Activated CD4-positive, alpha-beta memory T cell treated with anti-CD3 and anti-CD28 coated beads, Interleukin-2, amount 10 ng/mL, durations not matched to agents 7 days and 5 days (primary cell): ENCODE measurements at places on chromosomes 3 and 15. TPM values are rescaled to one million over a fixed set of nuclear protein-coding genes. Genes with fewer than 3 reads are reported as not detected.
A peak's percentile ranks its signal among the peaks of the same experiment; 100 is the strongest.

GRCh38 chr15:69836048-69836447, 261.7 kb downstream of the TLE3 start:
- H3K4me1 ChIP-seq = no peaks in the 10 kb centered on the region
- no peak overlapping the region for H3K27ac ChIP-seq
- no peaks in the 10 kb centered on the region for H3K36me3 ChIP-seq
- no peak for DNase-seq

- no peak for DNase-seq
- H3K4me3 ChIP-seq = no peak overlapping the region
- no peaks in the 10 kb centered on the region for H3K4me1 ChIP-seq
- no peaks in the 10 kb centered on the region for H3K27me3 ChIP-seq
- no peaks in the 10 kb centered on the region for H3K36me3 ChIP-seq
Measured at GRCh38 chr3:176219970-176220369, 977.3 kb downstream of the TBL1XR1 start.

DNA sequence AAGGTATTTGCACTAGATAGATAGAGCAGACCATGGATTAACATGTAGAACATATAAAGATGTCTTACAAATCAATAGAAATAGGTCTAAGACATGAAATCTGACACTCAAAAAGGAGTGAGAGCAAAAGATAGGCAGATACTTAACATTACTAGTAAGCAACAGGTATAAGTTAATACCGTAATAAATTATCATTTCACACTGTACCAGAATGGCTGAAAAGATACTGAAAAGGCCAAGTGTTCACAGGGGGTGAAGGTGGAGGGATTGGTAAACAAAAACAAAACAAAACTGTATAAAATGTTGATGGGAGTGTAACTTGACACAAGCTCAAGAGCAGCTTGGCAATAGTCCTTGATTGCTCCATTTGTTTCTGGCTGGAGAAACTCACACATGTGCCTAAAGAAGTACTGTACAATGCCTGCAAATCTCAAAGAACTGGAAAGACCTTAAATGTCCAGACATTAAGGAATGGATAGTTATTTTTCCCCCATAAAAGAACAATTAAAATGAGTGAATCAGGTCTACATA, 3.5 kb downstream of the NSMCE3 start:
- no peak for DNase-seq
- no peak overlapping the region for H3K27ac ChIP-seq
- no peak overlapping the region for H3K4me3 ChIP-seq
- H3K27me3 ChIP-seq = no peaks in the 10 kb centered on the region

GRCh38 chr3:153052096-153052460, 109.9 kb upstream of the RAP2B start:
- no peak for DNase-seq
- H3K27me3 ChIP-seq = no peaks in the 10 kb centered on the region
- no peaks in the 10 kb centered on the region for H3K4me1 ChIP-seq
- no peak overlapping the region for H3K27ac ChIP-seq
- no peak overlapping the region for H3K4me3 ChIP-seq

- H3K27me3 ChIP-seq = peaks cover 6% of the 10 kb centered on the region
- no peaks in the 10 kb centered on the region for H3K4me1 ChIP-seq
- no peak overlapping the region for H3K27ac ChIP-seq
- no peak overlapping the region for H3K4me3 ChIP-seq
- no peak for DNase-seq
Measured at GRCh38 chr3:127203024-127203423, 10.1 kb downstream of the PRR23E start.

- H3K36me3 ChIP-seq = no peaks in the 10 kb centered on the region
- no peaks in the 10 kb centered on the region for H3K4me1 ChIP-seq
- H3K27me3 ChIP-seq = no peaks in the 10 kb centered on the region
- H3K4me3 ChIP-seq = no peak overlapping the region
- DNase-seq = no peak
- no peak overlapping the region for H3K27ac ChIP-seq
Measured at GRCh38 chr3:151579571-151580270, 118.9 kb upstream of the IGSF10 start.

- H3K27me3 ChIP-seq = peaks cover 2% of the 10 kb centered on the region
- no peaks in the 10 kb centered on the region for H3K36me3 ChIP-seq
- peaks cover 16% of the 10 kb centered on the region for H3K4me1 ChIP-seq
- no peak for DNase-seq
Measured at GRCh38 chr3:10432156-10432845, 73.1 kb downstream of the ATP2B2 start.

DNA sequence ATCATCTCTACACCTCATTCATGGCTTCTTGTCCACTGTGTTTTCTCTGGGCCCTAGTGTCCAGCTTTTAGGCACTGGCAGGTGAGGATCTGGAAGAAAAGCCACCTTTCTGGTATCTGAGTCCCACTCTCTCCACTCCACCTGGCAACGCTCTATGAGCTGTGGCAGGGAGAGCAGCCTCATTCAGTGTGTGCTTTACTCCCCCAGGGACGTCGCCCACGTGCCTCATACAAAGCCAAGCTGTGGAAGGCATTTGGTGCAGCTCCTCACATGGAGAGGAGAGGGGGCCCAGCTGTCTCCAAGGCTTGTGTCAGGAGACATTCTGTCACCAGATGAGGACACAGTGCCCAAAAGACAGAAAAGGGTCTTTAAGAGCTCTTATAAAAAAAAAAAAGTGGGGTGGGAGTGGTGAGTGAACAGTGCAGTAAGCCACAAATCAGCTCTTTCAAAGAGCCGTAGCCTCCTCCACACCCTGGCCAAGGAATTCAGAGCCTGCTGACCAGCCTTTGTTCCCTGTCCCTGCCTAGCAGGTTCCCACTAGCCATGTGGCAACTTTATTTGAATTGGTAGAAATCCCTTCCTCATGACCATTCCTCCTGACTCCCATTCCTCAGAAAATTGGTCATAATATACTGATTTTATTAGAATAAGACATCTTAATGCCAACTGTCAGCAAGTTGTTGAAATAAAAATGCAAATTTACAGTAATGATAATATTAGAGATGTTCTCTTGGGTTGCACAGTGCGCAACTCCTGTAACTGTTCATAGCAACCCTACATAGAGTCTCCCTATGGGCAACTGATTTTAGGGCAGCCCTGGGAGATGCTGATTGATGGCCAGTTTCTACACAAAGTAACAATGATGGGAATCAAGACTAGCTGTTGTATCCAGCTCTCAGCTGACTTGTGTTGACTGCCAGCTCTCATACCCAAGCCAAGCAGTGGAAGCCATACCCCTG, 29.5 kb downstream of the GALNT15 start:
- H3K27me3 ChIP-seq = no peaks in the 10 kb centered on the region
- H3K4me1 ChIP-seq = peaks cover 39% of the 10 kb centered on the region
- no peak overlapping the region for H3K27ac ChIP-seq
- no peaks in the 10 kb centered on the region for H3K36me3 ChIP-seq
- H3K4me3 ChIP-seq = no peak overlapping the region

DNA sequence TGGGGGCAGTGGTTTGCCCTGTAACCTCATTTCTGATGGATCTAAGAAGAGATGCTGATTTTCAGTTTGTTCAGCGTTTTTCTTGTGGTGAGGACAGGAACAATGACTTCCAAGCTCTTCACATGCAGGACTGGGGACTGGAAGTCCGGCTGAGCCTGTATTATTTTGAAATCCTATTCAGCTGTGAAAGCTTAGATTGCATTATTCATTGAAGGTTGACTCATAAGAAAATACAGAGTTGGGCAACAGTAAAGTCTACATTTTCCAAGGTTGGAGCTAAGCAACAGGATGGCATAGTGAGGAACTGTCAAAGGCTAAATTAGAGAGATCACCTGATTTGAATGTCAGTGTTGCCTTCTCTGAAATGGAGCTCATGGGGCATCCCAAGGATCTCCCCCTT, 230.9 kb upstream of the FEZF2 start:
- H3K27me3 ChIP-seq = no peaks in the 10 kb centered on the region
- H3K4me1 ChIP-seq = no peaks in the 10 kb centered on the region
- no peak for DNase-seq
- no peak overlapping the region for H3K27ac ChIP-seq

GRCh38 chr3:46542801-46543201, 23.3 kb downstream of the LRRC2 start:
- H3K27me3 ChIP-seq = peaks cover 1% of the 10 kb centered on the region
- H3K27ac ChIP-seq = no peak overlapping the region
- no peaks in the 10 kb centered on the region for H3K36me3 ChIP-seq
- DNase-seq = no peak
- H3K4me3 ChIP-seq = no peak overlapping the region

- no peak overlapping the region for H3K4me3 ChIP-seq
- peaks cover 20% of the 10 kb centered on the region for H3K4me1 ChIP-seq
- no peak overlapping the region for H3K27ac ChIP-seq
- DNase-seq = no peak
- H3K36me3 ChIP-seq = no peaks in the 10 kb centered on the region
Measured at GRCh38 chr3:124621498-124621897, 108.8 kb upstream of the UMPS start.

DNA sequence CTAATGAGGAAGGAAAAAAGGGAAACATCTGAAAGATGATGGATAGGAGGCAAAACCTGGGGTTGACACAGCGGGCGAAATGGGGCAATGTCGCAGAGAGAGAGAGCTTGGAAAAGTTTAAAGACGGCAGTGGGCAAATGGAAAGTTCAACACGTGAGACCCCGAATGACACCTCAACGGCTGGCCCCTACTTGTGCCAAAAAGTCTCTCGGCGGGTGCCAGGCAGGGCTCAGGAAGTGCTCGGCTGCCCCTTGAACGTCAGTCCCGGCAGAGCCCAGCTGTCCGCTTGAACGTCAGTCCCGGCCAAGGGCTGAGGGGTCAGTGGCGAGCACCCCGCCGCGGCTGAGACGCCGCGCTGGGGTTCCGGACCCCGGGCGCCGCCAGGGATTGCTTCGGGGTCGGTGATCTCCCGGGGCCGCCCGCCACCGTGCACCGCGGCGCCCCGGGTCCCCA, 658 bp downstream of the EOGT start:
- H3K4me3 ChIP-seq = peak overlapping the region; percentile 83
- no peak for DNase-seq
- peaks cover 27% of the 10 kb centered on the region for H3K36me3 ChIP-seq
- peak overlapping the region; percentile 76 for H3K27ac ChIP-seq
- peaks cover 41% of the 10 kb centered on the region for H3K4me1 ChIP-seq

DNA sequence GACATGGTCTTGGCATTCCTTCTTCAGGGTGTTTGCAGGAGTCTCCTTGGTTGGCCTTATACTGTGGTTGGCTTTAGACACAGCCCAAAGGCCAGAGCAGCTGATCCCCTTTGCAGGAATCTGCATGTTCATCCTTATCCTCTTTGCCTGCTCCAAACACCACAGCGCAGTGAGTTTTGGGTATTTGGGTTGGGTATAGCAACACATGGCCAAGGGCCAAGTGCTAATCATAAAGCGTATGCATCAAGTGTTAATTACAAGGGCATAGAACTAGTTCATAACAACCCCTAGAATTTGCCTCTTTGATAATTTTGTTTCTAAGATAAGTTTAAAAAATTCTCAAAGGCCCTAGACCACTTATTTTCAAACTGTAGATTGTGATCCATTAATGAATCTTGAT, 11.8 kb downstream of the SLC28A2 start:
- no peak overlapping the region for H3K4me3 ChIP-seq
- no peaks in the 10 kb centered on the region for H3K36me3 ChIP-seq
- no peak for DNase-seq
- no peaks in the 10 kb centered on the region for H3K27me3 ChIP-seq
- H3K4me1 ChIP-seq = no peaks in the 10 kb centered on the region

DNA sequence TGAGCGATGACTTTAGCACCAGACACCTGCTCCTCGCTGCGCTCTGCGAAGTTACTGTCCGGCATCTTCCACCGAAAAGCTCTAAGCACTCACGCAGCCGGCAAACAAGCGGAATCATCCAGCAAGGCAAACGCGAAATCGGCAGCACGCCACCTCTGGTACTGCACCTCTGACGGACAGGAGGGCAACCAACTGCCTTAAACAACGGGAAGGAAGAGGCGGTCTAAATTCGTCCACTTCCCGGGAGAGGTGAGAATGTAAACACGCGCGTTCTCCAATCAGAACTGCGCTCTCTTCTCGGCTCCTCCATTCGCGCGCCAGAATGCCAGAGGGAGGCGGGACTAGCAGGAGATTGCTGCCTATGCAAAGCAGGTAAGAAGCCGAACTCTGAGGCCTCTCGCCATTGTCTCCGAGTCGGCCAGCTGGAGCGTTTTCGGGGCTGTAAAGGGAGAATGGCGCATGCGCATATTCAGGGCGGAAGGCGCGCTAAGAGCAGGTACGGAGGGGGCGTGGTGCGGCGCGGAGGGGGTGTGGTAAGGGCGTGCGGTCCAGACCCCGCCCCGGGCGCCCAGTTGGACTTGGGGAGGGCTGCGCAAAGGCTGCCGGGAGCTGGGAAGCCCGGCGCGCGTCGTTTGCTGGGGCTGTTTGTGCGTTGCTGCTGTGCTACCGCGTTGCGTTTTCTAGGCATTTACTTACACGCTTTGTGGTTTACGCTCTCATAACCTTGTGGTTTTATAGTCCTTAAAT, at the start of the genes BTD and HACL1:
Gene BTD, plus strand, starts transcription at position 347 of the 747 bp plus-strand sequence. CDS start 33,695 bp downstream, outside the sequence.
Gene HACL1, minus strand, starts transcription at position 171 of the 747 bp plus-strand sequence. Its CDS starts 106 bp downstream, at position 65.
- peak within 1 kb of the TSS; percentile 99 for H3K27ac ChIP-seq
- H3K4me3 ChIP-seq = peak within 1 kb of the TSS; percentile 100
- peaks cover 48% of the 10 kb centered on the region for H3K36me3 ChIP-seq
- peak; percentile 98 for DNase-seq
- peaks cover 41% of the 10 kb centered on the region for H3K4me1 ChIP-seq

The P2RY1 gene
- total RNA-seq = 0.05 TPM

The SMCO1 gene
- total RNA-seq = not detected

The FMN1 gene
- total RNA-seq = 0.03 TPM

The C3orf49 gene
- total RNA-seq = not detected

The SCN5A gene
- total RNA-seq = 0.10 TPM

The ITIH3 gene
- total RNA-seq = not detected

The PLCL2 gene
- total RNA-seq = 39.8 TPM

The TEX9 gene
- 0.78 TPM for total RNA-seq
